ENCODE measurements at places on chromosomes 6 and 20. TPM values are rescaled to one million over a fixed set of nuclear protein-coding genes. Genes with fewer than 3 reads are reported as not detected.
A peak's percentile ranks its signal among the peaks of the same experiment; 100 is the strongest.

COL9A3 gene
- total RNA-seq = not detected

NKX2-4 gene
- not detected for total RNA-seq

PHACTR1 gene
- 1.5 TPM for total RNA-seq

MYL9 gene
- 4.4 TPM for total RNA-seq

GRCh38 chr6:137871831-137872454, 4.9 kb downstream of the TNFAIP3 start:
- ATAC-seq = no peak

GRCh38 chr20:44572551-44573500, 9.6 kb upstream of the PKIG start:
- no peak for ATAC-seq

- peak; percentile 89 for ATAC-seq
These were observed 14.3 kb downstream of the B4GALT5 start for GRCh38 chr20:49699200-49699992.

DNA sequence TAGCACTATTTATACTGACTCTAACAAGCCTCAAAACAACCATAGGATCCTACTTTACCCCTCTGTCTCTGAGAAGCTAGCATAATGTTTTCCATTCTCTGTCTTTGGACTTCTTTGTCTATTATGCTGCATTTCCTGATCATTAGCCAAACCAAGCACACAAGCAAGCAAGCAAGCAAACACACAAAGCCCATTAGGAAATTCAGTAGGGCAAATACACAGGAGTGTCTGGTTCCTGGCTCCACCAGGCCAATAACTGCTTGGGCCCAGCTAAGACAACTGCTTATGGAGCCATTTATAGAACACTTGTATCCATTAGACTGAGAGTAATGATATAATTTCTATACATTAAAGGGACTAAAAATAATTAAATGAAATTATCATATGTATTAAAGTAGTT, 952.9 kb upstream of the EPHA7 start:
- no peak for ATAC-seq

- ATAC-seq = no peak
These were observed 16.2 kb upstream of the SNX9 start for GRCh38 chr6:157806856-157807215.

DNA sequence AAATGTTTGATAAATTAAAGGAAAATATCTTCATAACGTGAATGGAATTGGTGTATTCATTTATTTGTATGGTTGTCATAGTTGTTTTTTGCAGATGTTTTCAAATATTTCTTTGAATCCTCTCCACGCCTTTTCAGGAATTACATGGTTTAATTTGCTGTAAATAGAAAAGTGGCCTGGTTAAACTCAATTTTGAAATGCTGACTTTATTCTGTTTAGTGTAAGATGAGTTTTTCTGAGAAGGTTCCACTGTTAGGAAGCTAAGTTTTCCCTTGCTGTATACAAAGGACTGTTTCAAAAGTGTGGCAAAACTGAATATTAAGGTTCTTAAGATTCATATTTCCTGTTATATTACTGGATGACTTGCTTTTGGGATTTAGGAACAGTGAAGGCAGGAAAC, 503 bp upstream of the ZC2HC1B start:
- no peak for ATAC-seq

Measured in activated T-helper 17 cell treated with anti-CD3 and anti-CD28 coated beads, Interleukin-2, amount 50 U/mL, for 72 hours (primary cell).